ENCODE measurements at places on chromosomes 1 and 21.

- peak; percentile 52 for DNase-seq
Measured at GRCh38 chr1:33429856-33430691, 821 bp downstream of the PHC2 start.

DNA sequence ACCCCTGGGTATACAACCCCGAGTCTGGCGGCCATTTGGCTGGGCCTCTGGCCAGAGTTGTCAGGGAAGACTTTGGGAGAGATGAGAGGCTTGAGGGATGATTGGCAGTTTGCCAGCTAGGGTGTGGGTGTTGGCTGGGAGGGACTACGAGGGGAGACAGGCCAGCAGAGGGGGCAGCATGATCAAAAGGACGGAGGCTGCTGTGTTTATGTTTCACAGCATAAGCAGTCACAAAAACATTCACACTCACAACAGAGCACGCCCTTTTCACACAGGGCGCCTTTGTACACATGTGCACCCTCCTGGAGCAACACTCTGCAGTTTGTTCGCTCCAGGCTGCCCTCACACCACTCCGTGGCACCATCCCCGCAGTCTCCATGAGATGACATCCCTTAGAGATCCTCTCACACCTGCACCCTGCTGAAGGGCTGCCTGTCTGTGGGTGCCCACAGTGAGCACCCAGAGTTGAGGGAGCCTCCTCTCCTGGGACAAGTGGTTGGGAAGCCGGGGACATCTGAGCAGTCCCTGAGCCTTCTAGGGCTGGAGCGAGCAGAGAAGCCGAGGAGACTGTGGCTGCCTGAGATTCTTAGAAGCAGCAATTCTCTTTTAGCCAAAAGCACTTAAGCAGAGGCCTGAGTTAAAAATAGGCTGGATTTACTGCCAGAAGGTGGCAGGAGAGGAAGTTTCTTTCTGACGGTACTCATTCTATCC, 15.4 kb downstream of the EFNA3 start:
- DNase-seq, result no peak

DNA sequence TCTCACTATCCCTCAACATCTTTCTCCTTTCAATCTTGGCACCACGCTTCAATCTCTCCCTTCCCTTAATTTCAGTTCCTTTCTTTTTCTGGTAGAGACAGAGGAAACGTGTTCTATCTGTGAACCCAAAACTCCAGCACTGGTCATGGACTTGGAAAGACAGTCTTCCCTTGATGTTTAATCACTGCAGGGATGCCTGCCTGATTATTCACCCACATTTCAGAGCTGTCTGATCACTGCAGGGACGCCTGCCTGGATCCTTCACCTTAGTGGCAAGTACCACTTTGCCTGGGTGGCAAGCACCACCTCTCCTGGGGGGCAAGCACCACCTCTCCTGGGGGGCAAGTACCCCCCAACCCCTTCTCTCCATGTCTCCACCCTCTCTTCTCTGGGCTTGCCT, 27.8 kb downstream of the SELL start:
- no peak for DNase-seq

DNA sequence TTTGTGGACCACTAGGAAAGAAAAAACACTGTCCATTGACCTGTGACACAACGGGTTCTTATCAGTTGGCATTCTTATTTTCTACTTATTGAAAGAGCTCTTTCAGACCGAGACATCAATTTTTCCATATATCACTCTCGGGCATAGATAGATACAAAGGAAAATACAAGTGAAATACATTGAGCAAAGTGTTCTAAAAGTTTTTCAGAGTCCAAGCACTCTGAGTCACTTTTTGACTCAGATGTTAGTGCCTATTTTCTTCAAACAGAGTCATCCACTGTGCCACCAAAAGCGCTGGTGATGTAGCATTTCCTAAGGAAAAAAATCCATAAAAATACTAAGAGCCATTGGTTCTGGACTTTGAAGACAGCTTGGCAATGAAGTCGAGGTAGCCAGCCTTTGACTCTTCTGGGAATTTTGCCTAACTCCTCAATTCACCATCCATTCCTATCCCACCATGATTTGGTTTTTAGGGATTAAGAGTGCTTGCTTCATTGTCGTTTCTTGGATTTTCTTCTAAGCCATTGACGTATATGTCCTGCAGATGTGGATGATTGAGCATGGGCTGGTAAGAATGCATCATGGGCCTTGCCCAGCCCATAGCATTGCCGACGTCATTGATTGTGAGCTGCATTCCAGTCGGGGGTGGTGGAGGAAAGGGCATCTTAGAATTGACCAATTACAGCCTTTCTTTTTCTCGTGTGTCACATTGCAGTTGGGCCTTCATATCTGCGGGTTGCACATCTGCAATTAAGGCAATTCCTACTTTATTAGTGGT, 10.6 kb downstream of the GALNT2 start:
- no peak for DNase-seq

GRCh38 chr1:111842411-111842810, 86.7 kb downstream of the DDX20 start:
- DNase-seq, result no peak

DNA sequence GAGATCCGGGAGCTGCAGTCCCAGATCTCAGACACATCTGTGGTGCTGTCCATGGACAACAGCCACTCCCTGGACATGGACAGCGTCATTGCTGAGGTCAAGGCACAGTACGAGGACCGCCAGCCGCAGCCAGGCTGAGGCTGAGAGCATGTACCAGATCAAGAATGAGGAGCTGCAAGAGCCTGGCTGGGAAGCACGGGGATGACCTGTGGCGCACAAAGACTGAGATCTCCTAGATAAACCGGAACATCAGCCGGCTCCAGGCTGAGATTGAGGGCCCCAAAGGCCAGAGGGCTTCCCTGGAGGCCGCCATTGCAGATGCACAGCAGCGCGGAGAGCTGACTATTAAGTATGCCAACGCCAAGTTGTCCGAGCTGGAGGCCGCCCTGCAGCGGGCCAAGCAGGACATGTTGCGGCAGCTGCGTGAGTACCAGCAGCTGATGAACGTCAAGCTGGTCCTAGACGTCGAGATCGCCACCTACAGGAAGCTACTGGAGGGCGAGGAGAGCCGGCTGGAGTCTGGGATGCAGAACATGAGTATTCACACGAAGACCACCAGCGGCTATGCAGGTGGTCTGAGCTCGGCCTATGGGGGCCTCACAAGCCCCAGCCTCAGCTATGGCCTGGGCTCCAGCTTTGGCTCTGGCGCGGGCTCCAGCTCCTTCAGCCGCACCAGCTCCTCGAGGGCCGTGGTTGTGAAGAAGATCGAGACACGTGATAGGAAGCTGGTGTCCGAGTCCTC, 25.5 kb downstream of the ETV3L start:
- peak; percentile 35 for DNase-seq

- DNase-seq, result peak; percentile 8
Measured at GRCh38 chr1:178768423-178768822, 43.4 kb downstream of the RALGPS2 start.

DNA sequence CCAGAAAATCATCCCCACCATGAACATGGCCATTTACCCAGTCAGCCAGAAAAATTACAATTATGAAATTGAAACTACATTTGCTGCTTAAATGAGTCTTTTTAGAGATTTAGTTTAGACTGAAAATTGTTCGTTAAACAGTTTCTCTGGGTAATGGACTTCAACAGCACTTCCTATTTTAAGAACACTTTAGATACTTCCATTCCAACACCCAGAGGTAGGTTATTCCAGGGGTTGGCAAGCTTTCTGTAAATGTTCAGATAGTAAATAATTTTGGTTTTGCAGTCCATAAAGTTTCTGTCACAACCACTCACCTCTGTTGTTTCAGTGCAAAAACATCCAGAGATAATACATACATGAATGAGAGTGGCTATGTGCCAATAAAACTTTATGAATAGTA, 10.2 kb downstream of the NMNAT2 start:
- DNase-seq, result no peak

GRCh38 chr1:23864801-23865542, 3.1 kb downstream of the FUCA1 start:
- DNase-seq, result no peak

GRCh38 chr1:27527223-27527889, 37.4 kb upstream of the WASF2 start:
- DNase-seq, result peak; percentile 62

DNA sequence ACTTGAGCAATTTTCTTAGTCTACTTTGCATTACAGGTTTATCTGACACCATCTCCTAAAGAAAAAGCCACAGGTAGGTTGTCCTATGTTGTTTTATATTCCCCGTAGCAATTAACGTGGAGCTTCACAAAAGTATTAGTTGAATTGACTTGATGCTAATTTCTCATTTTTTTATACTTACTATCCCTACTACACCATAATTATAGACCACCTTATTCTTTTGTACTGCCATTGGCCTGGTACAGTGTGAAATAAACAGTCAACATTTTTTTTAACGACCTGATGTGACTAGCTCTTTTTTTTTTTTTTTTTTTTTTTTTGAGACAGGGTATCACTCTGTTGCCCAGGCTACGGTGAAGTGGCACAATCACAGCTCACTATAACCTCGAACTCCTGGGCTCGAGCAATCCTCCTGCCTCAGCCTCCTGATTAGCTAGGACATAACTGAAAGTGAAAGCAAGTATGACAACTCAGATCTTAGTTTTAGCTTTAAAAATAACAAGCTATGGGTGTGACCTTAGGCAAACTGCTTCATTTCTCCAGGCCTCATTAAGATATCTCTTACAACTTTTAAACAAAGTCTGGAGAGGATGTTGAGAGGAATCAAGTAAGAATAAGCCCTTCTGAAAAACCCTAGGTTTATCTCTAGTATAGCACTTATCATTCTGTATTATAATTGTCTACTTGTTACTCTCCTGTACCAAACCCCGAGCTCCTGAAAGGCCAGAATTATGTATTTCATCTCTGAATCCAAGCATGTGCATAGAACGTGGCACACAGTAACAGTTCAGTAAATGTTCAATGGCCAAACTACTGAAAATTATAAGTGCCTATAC, 49.5 kb downstream of the LUZP1 start:
- peak; percentile 54 for DNase-seq

- no peak for DNase-seq
Measured at GRCh38 chr1:1542766-1543705, 2.6 kb upstream of the TMEM240 start.

- DNase-seq, result no peak
Measured at GRCh38 chr1:36513676-36514473, 31.2 kb upstream of the CSF3R start.

- DNase-seq, result no peak
Measured at GRCh38 chr21:37449302-37449937, 82.8 kb downstream of the DYRK1A start.

GRCh38 chr1:227846265-227846858, 30.9 kb downstream of the PRSS38 start:
- no peak for DNase-seq

DNA sequence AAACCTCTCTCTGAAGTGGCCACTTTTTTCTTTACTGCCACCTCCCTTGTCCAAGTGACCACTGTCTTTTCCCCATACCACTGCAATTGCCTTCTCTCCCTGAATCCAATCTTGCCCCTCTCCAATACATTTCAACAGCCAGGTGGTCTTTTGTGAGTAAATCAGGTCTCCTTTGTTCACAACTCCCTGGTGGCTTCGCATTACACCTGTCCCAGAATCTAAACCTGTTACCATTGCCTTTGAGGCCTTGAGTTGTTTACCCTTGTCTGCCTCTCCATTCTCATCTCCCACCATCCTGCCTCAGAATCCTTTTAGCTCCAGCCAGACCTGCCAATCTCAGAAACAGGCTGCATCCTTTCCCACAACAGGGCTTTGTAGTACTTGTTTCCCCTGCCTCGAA, 21.8 kb upstream of the DYNLT5 start:
- DNase-seq, result no peak

GRCh38 chr1:23984417-23985186, 4.5 kb upstream of the SRSF10 start:
- DNase-seq, result no peak

DNA sequence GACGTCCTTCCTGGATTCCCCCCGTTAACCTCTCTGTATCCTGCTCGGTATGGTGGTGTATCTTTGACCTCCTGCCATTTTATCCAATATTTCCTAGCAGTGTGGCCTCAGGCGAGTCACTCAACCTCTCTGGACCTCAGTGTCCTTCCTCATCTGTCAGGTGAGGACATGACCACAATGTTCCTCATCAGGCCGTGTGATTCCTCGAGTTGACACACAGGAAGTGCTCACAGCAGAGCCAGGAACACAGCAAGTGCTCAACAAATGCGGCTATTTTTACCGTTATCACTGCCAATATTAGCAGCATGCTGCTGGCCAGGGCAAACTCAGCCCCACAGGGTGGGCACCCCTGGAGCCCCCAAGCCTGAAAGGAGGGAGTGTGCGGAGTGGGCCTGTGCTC, 450.2 kb downstream of the KIF26B start:
- DNase-seq, result no peak

- no peak for DNase-seq
Measured at GRCh38 chr1:199550199-199551065, 477.1 kb upstream of the NR5A2 start.

DNA sequence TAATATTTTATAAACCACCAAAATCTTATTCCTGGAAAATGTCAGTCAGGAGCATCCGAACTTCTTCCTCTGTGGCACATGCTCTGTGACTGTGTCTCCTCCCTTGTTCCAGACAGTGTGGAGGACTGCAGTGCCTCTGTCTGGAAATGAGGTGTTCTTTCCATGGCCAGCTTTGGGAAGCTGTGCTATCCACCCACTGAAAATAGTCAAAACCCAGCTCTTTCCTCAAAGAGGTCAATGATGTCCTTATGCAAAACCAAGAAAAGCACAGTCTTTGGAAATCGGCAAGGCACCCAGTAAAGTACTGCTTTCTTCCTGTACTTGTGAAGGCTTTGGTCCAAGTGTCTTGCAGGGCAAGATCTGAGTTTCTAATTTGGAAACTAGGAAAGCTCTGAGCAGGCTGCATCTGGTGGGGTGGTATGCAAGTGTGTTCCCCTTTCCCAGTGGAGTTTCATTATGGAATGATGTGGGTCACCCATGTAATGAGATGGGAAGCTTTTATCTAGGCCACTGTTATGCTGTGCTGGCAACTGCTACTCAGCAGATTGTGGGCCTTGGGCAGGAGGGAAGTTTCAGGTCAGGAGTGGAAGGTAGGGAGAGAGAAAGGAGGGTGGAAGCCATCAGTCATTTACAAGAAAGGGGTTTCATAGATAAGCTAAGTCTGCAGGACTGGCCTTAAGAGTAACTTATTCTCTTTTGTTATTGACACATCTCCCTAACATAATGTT, 6.0 kb downstream of the KIAA0040 start:
- DNase-seq, result no peak

DNA sequence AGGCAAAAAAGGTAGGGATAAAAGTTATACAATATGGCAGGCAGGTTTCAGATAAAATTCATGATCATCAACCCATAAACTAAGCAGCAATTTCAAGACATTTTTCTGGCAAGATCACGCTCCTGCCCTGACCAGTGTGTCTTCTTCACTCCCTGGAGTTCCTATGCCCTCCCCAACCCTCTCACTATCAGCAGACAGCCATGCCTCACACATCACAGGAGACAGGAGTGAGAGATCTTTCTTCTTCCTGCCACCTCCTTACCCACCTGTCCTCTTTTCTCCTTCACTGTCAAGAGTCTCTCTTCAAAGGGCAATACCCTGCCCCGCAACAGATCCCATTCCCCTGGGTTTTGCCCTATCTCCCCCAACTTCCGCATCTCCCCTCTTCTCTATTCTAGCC, 28.4 kb downstream of the COA6 start:
- peak; percentile 28 for DNase-seq

DNA sequence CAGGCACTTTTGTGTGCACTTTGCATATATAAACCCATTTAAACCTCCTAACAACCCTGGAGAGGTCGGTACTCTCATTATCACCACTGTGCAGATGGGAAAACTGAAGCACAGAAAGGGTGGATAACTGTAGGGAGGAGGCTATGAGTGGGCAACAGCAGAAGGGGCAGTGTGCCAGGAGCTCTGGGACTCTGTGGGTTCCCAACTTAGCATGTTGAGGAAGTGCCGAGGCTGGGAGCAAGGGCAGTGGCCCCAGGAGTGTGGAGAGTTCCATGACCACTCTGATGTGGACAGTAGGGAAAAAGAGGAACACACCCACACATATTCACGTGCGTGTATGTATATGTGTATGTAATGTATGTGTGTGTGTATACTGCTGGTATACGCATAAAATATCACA, 25.7 kb upstream of the KCNC4 start:
- no peak for DNase-seq
